ENCODE measurements at places on chromosomes 4 and X. TPM values are rescaled to one million over a fixed set of nuclear protein-coding genes. Genes with fewer than 3 reads are reported as not detected.

Gene INTS12
- 18.1 TPM for total RNA-seq

Gene RNF175
- not detected for total RNA-seq

Gene PCDH10
- total RNA-seq, result 1.0 TPM

Gene HSFX3
- not detected for total RNA-seq

Gene TEX13C
- total RNA-seq, result not detected

GRCh38 chrX:9587642-9588041 lies 122.8 kb downstream of the TBL1X start:
- DNase-seq, result no peak

DNA sequence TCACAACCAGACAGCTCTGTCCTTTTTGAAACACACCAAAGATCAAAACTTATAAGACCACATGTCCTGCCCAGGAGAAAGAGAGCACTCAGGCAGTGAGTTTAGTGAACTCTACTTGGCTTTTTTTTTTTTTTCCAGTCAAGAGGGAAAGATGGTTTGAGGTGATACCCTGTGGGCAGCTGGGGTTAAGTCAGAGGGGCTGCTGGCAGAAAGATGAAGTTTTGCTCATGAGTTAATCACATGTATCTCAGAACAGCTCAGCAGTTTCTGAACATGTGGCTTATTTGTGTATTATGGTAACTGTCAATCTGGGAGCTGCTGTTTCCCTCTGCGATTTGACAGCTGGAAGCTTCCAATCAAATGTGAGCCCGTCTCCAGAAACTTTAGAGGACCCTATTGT lies 56.4 kb upstream of the MAP3K15 start:
- DNase-seq, result no peak

- DNase-seq, result no peak
Observed at GRCh38 chr4:162700815-162701361, 465.8 kb downstream of the NAF1 start.

- no peak for DNase-seq
Observed at GRCh38 chrX:138638996-138639395, 72.5 kb downstream of the FGF13 start.

DNA sequence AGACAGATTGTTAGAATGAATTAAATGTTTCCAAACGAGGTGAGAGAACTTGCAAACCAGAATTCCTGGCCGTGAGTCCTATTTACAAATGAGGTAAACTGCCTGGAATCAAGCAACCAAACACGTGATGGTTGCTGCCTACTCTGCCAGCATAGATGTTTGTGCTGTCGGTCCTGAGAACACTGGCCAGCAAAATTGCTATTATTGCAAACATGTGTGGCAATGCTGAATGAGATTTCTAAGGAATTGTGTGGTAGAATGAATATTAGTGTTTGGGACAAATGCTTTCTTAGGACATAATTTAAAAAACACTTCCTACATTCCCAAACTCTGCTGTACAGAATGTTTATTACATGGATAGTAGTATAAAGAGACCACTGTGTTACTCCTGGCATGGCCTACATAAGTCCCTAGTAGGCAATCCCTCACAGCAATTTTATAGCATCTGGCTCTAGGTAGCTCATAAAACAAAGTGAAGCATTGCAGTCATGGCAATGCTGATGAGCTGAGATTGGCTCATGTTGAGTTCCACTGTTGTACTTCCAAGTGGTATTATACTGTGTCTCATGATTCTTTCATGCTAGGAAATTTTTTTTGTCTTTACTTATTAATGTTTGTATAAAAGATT lies 605.2 kb upstream of the EPHA5 start:
- no peak for DNase-seq

DNA sequence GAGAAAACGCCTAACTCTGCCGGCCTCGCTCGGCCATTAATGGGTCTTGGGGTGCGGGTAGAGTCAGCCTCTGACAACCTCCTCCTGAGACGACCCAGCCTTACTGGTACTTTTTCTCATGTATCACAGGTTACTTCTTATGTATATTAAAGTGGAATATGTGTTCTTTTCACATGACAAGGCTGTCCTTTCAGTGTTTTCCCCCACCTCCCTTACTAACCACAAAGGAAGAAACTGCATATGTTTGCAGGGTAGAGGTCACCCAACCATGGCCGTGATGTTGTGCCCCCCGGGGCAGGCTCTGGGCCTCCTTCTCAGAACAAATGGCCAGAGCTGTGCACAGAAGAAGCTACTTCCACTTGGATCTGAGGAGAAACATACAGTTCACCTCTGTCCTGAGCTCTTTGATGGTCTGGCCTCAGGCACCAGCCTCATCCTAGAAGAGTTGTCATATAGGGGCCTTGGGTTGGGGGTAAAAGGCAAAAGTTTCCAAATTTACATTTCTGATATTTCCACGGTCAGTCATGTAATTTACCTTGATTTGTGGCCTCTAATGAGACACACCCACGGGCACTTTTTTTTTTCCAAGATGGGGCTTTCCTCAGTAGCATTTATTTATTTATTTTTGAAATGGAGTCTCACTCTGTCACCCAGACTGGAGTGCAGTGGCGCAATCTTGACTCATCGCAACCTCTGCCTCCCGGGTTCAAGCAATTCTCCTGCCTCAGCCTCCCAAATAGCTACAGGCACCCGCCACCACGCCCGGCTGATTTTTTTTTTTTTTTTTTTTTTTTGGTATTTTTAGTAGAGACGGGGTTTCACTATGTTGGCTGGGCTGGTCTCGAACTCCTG lies 1.9 kb downstream of the SOWAHD start:
- no peak for DNase-seq

DNA sequence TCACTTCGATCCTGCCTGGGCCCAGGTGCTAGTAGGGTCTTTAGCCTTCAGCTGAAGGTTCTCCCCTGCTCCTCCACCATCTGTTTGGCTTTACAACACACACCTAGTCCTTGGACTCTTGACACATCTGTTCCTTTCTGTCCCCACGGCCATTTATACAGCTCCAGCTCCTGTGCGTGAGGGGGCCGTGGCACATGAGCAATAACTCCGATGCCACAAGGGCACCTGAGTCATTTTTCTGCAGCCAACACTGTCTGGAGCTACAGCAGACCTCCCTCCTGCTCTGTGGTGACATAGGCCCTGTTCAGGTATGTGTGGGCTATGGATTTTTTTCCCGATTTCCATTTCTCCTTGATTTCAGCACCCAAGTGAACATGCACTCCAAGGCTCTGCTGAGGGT lies 44.7 kb upstream of the BCOR start:
- no peak for DNase-seq

- DNase-seq, result peak; percentile 14
Observed at GRCh38 chr4:15186806-15187205, 184.5 kb downstream of the CPEB2 start.
